ENCODE measurements at places on chromosomes 3 and 15.
A peak's percentile ranks its signal among the peaks of the same experiment; 100 is the strongest.

GRCh38 chr3:30623351-30623750 lies 16.9 kb downstream of the TGFBR2 start:
- no peak for DNase-seq

DNA sequence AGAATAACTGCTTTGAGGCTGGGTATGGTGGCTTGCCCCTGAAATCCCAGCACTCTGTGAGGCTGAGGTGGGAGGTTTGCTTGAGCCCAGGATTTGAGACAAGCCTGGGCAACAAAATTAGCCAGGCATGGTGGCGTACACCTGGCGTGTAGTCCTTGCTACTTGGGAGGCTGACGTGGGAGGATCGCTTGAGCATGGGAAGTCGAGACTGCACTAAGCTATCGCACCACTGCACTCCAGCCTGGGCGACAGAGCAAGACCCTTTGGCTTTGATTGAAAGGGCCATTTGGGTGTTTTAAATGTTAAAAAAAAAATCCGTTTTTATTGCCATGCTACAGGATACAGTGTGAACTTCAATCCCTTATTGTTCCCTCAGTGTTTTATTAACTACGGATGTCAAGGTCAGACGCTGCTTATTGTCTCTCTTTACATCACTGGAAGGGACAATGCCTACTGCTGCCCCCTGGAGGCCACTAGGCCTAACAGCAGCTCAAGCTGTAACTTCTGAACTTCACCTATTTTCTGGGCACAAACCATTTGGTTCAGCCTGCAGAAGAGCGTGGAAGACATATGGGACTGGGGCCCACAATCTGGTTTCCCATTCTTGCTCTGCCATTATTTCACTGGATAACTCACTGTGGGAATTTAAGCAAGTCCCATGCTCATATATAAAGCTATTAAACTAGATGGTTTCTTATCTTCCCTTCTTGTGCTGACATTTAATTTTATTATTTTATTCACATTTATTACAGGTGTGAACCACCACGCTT lies 15.3 kb upstream of the IREB2 start:
- peak; percentile 45 for DNase-seq

GRCh38 chr3:183871541-183871940 lies 13.1 kb downstream of the PARL start:
- DNase-seq: no peak

DNA sequence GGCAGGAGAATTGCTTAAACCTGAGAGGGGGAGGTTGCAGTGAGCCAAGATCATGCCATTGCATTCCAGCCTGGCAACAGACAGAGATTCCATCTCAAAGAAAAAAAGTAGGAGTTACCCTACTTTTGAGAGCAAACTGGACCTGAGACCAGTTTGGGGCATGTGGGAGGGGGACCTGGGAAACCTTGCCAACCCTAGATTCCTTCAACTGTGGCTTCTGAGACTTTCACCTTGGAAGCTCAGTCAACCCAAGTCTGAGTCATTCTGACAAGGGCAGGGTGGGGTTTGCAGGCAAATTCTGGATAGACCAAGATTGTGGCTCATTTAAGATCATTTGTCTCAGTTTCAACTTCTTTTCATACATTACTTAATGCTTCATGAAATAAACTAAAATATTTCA lies 23.8 kb upstream of the SIAH2 start:
- no peak for DNase-seq

- no peak for DNase-seq
These were observed 31.7 kb downstream of the LSM3 start for GRCh38 chr3:14210290-14210688.

- DNase-seq: no peak
These were observed 87.2 kb upstream of the TNFAIP8L3 start for GRCh38 chr15:51181905-51182304.

DNA sequence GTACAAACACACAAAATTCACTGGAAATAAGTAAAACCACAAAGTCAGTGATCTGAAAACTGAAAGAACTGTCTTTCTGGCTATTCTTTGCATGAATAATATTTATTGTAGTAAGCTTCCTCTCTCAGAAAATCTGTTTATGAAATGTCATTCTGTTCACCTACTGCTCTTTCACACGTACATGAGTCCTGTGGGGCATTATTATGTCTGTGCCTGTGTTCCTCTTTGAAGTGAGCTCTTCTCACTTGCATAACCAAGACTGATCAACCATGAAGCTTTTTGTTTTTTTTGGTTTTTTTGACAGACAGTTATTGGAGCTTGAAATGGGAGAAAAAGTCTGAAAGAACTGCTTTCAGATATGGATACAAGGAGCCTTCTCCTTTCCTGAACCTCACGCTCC lies 195.8 kb downstream of the PLCH1 start:
- DNase-seq: no peak

GRCh38 chr3:13159890-13160289 lies 86.7 kb upstream of the IQSEC1 start:
- DNase-seq: no peak

DNA sequence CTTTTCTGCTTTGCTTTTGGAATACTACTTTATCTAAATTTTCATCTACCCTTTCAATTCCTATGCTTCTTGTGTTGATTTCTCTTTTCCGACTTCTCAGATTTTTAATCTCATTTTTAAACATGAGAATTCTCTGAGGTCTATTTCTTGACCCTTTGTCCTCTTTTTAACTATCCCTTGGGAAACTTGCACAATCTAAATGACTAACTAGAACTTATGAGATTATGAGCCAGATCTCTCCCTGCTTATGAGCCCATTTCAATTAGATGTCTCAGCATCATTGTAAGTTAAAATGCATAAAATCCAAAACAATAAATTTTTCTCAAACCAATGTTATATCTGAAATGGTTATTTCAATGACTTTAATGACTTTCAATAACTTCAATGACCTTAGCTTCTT lies 296.9 kb upstream of the AGTR1 start:
- DNase-seq: no peak

Data from stimulated activated CD8-positive, alpha-beta memory T cell treated with anti-CD3 and anti-CD28 coated beads, Interleukin-7, amount 100 ng/mL, for 1 hour (primary cell).